ENCODE measurements at places on chromosomes 4 and X.

GRCh38 chr4:89113415-89113814 is 2.1 kb downstream of the TIGD2 start:
- no peak for DNase-seq

DNA sequence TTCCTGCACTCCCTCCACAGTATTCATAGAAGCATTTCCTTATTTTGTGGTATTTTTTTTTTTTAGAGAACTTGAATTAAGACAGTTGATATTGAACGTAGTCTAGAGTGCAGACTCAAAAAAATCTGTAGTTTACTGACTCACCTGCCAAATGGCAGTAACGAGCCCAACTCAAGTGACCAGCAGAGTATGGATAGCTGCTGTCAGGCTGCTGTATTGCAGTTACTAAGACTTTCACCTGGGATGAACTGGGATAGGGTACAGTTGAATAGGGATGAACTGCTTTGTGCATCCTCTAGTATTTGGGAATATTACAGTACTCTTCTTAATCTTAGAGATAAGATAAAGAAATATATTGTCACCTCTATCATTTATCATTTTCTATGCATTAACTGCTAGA is 7.0 kb upstream of the SLC7A11 start:
- DNase-seq, result no peak

DNA sequence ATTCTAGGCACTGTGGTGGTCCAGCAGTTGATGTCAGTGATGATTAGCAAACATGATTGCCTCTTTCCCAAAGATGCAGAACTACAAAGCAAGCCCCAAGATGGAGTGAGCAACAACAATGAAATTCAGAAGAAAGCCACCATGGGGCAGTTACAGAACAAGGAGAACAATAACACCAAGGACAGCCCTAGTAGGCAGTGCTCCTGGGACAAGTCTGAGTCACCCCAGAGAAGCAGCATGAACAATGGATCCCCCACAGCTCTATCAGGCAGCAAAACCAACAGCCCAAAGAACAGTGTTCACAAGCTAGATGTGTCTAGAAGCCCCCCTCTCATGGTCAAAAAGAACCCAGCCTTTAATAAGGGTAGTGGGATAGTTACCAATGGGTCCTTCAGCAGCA is 365.3 kb downstream of the MAPK10 start:
- DNase-seq, result no peak

DNA sequence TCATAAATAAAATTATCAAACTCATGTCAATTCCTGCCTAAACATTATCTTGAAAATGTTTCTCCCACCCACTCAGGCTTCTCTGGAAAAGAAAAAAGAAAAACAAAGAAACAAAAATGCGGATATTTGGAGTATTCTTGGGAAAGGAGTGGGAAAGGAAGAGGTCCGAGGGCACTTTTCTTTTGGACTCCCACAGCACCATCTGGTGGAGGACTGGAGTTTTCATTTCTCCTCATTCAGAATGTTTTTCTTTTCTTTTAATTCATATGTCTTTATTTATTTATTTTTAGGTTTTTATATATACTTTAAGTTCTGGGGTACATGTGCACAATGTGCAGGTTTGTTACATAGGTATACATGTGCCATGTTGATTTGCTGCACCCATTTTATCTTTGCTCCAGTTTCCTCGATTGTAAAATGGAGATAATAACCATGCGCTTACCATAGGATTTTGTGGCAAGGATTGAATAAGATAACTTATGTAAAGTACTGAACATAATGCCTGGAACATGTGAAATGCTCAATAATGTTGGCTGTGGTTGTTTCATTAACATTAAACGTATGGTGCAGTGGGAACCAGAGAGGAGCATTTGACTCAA is 8.0 kb upstream of the KCNE5 start:
- DNase-seq, result no peak

DNA sequence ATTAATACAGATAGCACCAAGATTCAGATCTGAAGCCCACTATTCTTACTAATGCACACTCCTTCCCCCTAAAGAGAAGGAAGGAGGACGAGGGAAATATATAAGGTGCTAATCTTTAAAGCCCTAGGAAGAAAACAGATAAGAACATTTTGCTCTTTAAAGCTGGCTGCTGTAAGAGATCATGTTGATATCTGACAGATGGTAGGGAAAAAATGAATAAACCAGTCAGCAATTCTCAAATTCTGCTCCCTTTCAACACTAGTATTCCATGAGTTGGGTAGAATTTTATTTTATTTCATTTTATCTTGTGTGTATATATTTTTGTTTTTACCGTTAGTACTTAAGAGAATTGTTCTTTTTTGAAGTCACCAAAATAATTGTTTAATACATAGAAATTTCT is 19.2 kb downstream of the OTC start:
- no peak for DNase-seq

- no peak for DNase-seq
Observed at GRCh38 chrX:15301924-15302323, 13.5 kb downstream of the ASB11 start.

GRCh38 chr4:108109997-108110416 is 58.7 kb downstream of the LEF1 start:
- DNase-seq, result no peak

GRCh38 chrX:42748067-42748850 is 29.7 kb downstream of the PPP1R2C start:
- no peak for DNase-seq

DNA sequence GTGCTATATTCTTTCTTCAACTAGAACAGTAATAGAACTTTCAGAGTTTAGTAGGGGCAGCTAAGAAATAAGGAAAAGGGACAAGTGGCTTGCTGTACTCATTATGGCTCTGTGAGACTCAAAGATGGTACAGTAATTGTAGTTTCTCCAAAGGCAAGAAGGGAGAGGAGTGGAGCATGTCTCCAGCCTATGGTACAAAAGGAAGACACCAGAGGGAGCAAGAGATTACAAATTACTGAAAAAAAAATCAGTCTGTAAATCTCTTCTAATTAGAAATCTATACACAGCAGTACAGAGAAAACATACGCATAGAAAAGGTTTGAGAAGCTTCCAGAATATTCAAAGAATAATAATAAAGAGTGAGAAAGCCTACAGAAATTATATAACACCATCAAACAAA is 61.4 kb downstream of the KLHL4 start:
- no peak for DNase-seq

- no peak for DNase-seq
Observed at GRCh38 chr4:135210341-135210740, 1008.8 kb upstream of the PABPC4L start.

DNA sequence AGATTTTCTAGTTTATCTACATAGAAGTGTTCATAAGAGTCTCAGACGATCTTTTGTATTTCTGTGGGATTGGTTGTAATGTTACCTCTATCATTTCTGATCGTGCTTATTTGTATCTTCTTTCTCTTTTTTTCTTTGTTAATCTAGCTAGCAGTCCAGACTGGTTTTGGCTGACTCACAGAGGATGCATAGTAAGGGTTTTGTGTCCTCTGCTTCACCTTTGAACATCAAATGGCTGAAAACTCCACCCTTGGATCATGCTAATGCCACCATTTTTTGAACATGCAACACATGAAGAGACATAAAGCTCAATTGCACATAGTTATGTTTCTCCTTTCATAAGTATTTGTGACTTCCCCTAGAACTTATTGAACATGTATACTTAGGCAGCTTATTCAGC is 22.8 kb downstream of the TMPRSS11A start:
- no peak for DNase-seq

- DNase-seq, result no peak
Observed at GRCh38 chrX:142002471-142002870, 98.8 kb downstream of the MAGEC1 start.

DNA sequence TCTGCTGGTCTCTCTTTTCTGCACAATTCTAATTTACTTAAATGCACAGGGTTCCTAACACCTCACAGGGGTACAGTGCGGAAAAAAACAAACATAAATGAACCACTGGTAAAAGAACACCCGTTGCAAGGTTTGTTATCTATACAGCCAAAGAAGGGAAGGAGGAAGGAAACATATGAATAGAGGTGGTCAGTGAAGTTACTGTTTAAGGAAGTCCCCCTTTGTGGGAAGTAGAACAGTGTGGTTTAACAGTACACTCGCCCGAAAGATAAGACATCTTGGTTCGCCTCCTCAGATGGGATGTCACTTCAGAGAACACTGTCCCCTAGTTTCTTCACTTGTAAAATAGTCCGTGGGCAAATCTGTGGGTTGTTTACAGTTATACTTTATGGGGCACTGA is 57.5 kb downstream of the TEC start:
- no peak for DNase-seq

DNA sequence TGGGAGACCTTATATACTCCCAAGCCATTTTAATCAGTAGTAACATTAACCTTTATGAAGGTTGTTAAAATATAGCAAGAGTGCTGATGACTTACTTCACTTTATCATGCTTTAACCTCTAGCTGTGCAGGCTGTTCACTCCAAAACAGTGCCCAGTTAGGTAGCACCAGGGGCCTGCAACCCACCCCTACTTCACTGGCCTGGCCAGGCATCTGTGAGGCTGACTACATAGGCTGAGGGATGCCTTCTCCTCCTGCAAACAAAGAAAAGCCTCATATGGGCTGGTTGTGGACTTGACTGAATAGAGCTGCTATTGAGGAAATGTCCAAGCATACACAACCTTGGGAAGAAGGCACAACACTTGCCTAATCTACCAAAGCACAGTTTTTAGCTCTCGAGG is 172.8 kb downstream of the SHROOM3 start:
- no peak for DNase-seq

- DNase-seq, result no peak
Observed at GRCh38 chrX:131907488-131908314, 115.4 kb upstream of the STK26 start.

GRCh38 chr4:71872767-71873415 is 89.0 kb upstream of the GC start:
- no peak for DNase-seq

DNA sequence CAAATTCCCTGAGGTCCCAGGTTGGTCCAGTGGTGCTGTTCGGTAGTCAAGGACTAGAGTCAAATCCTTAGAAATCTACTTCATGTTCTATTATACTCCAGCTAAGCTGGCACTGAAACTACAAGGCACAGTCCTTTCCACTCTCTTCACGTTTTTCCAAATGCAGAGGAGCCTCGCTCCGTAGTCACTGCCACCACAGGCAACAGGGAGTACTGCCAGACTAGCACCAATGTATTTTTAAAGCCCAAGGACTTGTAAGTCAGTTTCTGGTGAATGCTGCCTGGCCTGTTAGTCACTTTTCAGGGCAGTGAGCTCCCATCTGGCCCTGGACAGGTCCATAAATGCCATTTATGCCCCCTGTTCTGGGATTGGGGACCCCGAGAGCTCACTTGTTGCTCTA is 323.5 kb downstream of the FAM47A start:
- DNase-seq, result no peak

GRCh38 chr4:184201179-184201578 is 16.5 kb downstream of the ENPP6 start:
- DNase-seq, result no peak

GRCh38 chrX:104411800-104412199 is 154.2 kb upstream of the IL1RAPL2 start:
- no peak for DNase-seq

- no peak for DNase-seq
Observed at GRCh38 chr4:145823743-145824142, 114.9 kb downstream of the ZNF827 start.

DNA sequence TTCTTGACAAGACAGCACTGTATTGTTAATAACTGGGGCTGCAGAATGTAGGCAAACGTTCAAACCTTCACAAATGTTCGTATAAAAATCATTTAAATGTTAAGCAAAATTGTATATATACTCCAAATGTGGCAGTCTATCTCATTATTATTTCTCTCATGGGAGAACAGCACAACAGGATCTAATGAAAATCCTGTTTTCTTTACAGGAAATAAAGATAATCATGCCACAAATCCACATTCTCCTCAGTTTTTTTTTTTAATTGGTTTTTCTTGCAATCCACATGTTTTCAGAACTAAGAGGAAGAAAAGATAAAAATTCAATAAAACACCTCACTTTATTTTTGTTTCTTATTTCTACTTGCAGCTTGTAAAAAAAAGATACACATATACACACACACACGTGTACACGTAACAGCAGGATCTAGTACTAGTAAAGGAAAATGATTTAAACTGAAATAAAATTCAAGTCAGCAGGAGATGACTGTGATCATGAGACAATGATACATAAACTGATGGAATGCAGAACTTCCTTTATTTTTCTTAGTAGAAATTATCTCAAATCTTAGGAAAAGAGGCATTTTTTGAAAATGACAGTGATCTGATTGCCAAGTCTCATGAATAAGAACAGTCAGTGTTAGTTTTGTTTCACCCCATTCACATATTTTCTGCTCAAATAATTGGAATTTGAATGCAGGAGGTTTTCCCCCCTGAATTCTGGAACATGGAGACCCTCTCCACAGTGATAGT is 11.3 kb downstream of the APBB2 start:
- no peak for DNase-seq

DNA sequence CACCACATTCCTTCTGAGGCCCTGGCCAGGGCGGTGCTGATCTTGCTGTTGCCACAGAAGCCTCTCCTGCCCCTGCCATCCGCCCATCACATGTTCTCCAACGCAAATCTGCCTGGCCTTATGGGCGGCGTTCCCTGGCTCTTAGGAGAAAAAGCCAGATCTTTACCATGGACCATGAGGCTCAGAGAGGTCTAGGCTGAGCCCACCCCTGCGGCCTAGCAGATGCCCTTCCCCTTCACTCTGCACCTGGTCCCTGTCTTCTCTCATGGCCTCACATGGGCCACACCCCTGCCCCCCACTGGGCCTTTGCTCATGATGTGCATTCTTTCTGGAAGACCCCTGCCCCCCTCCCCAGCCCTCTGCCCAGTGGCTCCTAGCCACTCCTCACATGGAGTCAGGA is 78.5 kb downstream of the CRMP1 start:
- no peak for DNase-seq

DNA sequence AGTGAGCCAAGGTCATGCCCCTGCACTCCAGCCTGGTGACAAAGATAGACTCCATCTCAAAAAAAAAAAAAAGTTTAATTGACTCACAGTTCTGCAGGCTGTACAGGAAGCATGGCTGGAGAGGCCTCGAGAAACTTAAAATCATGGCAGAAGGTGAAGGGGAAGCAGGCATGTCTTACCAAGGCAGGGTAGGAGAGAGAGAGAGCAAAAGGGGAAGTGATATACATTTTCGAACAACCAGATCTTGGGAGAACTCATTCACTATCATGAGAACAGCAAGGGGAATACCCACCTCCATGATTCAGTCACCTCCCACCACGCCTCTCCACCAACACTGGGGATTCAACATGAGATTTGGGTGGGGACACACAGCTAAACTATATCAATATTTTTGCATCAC is 315.2 kb upstream of the HTR2C start:
- no peak for DNase-seq

Data from SK-N-MC (cell line).